Activated T-cell treated with anti-CD3 and anti-CD28 coated beads, Interleukin-2, amount 50 U/mL, for 72 hours (primary cell): ENCODE measurements at places on chromosomes 13 and 19. TPM values are rescaled to one million over a fixed set of nuclear protein-coding genes. Genes with fewer than 3 reads are reported as not detected.

DNA sequence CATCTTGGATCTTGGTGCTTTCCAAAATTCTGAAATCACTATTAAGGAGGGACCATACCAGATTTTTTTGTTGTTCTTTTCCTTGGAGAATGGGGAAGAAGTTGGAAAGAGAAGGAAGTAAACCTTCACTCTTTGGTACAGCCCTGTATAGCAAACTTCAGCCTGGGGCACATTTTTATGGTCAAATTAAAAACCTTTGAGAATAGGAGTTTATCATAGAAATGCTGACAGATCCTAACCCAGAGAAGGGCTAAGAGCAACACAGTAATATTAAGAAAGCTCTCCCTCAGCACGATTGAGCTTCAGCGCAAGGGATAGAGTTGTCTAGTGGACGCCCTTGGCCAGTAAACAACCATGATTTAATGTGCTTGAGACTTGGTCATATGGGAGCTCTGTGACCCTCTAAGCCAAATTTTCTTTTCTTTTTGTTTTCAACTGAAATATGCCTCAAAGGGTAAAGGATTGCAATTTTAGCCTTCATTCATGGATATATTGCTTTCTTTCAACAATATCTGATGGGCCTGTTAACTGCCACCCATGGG, 294.3 kb upstream of the MAB21L1 start:
- DNase-seq = no peak

DNA sequence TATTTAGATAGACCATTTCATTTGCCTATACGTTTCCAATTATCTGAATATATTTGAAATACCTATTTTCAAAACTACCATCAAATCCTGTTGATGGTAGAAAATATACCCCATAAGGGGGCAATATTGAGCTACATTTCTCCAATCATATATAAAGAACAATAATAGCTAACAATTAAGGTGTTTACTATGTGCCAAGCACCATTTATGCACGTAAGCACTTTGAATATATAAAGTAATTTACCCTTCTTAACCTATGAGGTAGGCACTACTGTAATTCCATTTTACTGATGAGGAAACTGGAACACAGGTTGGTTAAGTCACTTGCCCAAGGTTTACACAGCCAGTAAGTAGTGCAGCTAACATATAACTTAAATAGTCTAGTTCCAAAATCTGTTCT, 79.2 kb downstream of the UBL3 start:
- DNase-seq = no peak

The DHX34 gene
- total RNA-seq = 9.4 TPM

The PSG7 gene
- total RNA-seq = not detected

DNA sequence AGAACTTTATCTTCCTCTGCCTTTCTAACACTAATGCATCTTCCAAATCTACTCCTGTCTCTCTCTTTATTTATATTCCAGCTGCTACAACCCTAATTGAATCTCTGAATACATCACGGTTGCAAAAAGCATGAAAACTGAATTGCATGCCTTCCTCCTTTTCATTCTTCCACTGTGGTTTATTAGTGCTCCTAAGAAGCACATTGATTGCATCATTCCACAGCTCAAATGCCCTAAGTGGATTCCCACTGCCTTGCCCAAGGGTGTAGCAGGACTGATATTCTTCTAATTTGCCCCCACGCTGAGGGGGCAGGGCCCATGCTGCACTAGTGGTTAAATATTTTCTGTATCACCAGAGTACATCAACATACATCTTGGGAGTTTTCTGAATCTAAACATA, 640.8 kb downstream of the EFNB2 start:
- no peak for DNase-seq

- no peak for DNase-seq
Measured at GRCh38 chr19:4456476-4456842, 1.1 kb downstream of the UBXN6 start.

The ZNF888 gene
- total RNA-seq = 8.0 TPM

DNA sequence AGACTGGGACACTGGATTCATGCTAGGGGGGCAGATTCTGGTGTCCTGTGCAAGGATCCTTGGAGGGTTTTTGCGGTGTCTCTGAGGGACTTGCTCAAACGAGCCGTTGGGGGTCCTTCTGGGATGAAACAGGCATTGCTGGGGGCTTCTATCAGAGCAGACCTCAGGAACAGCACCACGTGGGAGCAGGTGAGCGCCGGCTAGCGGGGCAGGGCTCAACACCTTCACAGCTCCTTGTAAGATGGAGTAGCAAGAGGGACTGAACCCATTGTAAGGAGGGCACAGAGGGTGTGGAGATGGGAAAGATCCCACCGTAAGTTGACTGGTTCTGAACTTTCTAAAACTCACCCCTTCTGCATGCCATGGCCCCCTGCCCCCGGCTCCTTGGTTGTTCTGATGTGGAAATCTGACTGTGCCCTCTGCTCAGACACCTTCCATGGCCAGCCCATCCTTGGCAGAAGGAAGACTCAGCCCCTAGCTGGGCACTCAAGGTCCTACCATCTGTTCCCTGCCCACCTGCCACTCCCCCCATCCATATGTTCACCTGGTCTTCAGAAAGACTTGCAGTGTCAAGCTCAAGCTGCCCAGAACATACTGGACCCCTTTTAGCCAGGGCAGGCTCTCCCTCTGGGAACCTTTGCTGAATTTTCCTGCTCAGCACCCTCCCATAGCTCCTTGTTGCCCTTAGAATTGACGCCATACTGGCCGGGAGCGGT, 1.2 kb downstream of the SLC27A1 start:
- DNase-seq = no peak

The CYP2F1 gene
- total RNA-seq = not detected

DNA sequence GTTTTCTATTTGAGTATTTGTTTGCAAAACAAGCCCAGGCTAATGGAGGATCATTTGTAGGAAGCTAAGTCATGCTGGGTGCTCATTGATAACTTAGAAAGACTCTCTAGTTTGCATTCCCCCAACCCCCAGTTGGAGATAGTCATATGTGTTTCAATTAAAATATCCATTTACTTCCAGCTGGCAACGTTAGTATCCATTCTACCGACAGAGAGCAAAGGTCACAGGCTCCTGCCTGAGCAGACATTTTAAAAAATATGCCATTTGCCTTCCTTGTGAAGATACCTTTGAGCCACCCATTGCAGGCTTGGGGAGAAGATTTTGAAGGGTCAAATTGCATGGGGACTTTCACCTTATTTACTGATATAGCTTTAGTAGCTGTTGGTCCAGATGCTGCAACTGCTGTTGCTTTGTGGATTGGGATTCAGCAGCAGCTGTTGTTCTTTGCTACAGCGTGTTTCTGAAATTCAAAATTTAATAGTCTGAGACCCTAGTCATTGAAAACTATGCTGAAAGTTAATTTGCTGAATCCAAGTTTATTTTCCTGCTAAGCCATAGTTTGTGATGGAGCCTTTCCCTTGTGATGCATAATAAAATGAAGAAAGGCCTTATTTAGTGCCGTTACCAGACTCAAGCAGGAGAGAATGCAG, 335.1 kb downstream of the GPC6 start:
- DNase-seq = no peak

The SELENOW gene
- 73.4 TPM for total RNA-seq

- no peak for DNase-seq
Measured at GRCh38 chr19:40687525-40688016, 2.9 kb downstream of the NUMBL start.

The SLITRK1 gene
- not detected for total RNA-seq

The TEAD2 gene
- not detected for total RNA-seq

The ZNF880 gene
- total RNA-seq = 11.9 TPM
